ENCODE measurements at places on chromosomes 3 and 15.

GRCh38 chr3:141063831-141064230 lies 12.7 kb downstream of the SPSB4 start:
- no peak for DNase-seq

DNA sequence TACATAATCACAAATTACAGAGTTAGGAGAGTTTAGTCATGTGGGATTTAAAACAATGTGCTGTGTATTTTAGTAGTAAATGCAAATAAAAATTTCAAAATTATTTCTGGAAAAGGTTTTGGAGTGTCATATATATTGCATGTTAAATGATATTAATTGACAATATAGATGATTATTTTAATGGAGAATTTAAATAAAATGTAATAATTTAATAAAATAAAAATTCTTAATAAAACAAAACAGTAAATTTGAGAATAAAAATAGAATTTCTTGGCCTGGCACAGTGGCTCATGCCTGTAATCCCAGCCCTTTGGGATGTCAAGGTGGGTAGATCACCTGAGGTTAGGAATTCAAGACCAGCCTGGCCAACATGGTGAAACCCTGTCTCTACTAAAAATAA lies 1442.8 kb upstream of the ALCAM start:
- no peak for DNase-seq

DNA sequence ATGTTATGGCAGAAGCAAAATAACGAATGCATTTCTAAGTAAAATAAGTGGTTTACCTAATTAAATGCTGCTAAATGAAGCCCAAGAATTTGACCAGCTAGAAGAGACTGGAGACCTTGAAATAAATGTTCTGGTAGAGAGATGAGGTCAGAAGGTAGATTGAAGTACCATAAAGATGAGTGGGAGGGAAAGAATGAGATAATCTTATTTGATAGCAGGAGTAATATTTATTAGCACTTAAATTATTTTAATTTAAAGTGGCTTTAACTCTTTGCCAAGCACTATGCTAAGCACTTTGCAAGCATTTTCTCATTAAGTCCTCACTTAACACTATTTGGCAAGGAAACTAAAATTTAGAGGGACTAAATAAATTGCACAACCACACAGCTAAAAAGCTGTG lies 314.9 kb upstream of the CCDC54 start:
- DNase-seq = no peak

GRCh38 chr15:57340682-57341259 lies 35.5 kb upstream of the CGNL1 start:
- peak; percentile 30 for DNase-seq

GRCh38 chr3:50345586-50346234 lies at the start of gene ZMYND10:
TSS of gene ZMYND10 (minus strand) at chr3:50345732. CDS start at chr3:50345579, 153 bp downstream.
- DNase-seq = no peak

DNA sequence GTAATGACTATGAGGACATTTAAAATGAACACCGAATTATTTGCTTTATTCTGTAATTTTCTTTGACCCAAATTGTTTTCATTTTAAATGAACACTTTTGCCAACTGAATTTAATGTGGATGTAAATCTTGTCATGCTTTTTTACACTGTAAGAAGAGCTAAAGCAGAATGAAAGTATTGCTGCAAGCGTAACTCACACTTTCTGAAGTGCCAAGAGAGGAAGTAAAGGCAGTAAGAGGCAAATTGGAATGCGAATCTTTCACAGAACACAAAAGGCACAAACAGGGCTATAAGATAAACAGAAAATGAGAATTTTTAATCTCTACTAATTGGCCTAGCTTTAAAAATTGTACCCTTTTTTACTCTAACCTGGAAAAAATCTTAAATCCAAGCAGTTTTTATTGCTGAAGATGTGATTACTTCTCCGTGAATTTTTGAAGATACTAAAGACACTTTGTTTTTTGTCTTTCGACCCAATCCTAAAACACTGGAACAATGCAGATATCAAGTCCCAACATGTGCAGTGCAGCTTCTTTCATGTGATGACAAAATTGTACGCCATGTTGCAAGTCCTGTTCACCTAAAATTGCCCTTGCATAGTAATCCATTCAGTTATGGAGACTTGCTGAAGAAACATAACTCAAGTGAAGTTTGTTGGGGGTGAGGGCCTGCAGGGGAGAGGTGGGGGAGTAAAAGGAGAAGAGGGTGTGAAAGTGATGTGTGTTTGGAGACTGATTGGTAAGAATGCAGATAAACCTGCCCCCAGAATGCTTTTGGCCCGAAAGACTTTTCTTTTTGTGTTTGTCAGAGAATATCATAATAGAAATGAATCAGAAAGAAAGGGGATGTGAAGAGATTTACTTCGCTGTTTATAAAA lies 1.4 kb downstream of the ARID3B start:
- no peak for DNase-seq

GRCh38 chr3:112097378-112097777 lies 11.2 kb downstream of the C3orf52 start:
- DNase-seq = no peak

GRCh38 chr15:39770748-39771689 lies 11.6 kb downstream of the FSIP1 start:
- DNase-seq = no peak

- no peak for DNase-seq
Observed at GRCh38 chr3:111073218-111073617, 1.6 kb downstream of the NECTIN3 start.

- DNase-seq = no peak
Observed at GRCh38 chr3:193850084-193850619, 257.1 kb downstream of the OPA1 start.

- peak; percentile 93 for DNase-seq
Observed at GRCh38 chr3:119676771-119677640, at the start of gene COX17. TSS of gene COX17 (minus strand) at chr3:119677406. CDS start at chr3:119677310, 96 bp downstream.

GRCh38 chr15:100900795-100901169 lies 18.4 kb upstream of the LRRK1 start:
- no peak for DNase-seq

- DNase-seq = no peak
Observed at GRCh38 chr3:71134521-71134920, 449.0 kb downstream of the FOXP1 start.

GRCh38 chr15:39735120-39735717 lies 47.4 kb downstream of the FSIP1 start:
- DNase-seq = no peak

- no peak for DNase-seq
Observed at GRCh38 chr3:82165266-82165665, 403.8 kb upstream of the GBE1 start.

DNA sequence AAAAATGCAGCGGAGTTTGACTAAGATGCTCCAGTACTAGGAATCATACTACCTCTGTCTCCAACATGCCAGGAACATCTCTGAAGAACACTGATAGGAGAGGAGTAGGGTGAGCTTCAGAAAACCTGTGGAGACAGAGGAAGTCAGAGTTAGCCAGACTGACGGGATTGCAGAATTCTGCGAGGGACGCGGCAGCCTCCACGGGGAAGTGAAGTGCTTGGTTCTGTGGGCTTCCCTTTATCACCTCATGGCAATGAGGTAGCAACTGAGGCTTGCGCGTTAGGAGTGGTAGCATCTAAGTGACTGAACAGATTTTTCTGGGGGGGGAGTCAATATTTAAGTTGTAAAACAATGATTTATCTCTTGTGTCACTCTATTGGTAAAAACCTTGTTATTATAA lies 226.3 kb downstream of the MCTP2 start:
- DNase-seq = no peak

DNA sequence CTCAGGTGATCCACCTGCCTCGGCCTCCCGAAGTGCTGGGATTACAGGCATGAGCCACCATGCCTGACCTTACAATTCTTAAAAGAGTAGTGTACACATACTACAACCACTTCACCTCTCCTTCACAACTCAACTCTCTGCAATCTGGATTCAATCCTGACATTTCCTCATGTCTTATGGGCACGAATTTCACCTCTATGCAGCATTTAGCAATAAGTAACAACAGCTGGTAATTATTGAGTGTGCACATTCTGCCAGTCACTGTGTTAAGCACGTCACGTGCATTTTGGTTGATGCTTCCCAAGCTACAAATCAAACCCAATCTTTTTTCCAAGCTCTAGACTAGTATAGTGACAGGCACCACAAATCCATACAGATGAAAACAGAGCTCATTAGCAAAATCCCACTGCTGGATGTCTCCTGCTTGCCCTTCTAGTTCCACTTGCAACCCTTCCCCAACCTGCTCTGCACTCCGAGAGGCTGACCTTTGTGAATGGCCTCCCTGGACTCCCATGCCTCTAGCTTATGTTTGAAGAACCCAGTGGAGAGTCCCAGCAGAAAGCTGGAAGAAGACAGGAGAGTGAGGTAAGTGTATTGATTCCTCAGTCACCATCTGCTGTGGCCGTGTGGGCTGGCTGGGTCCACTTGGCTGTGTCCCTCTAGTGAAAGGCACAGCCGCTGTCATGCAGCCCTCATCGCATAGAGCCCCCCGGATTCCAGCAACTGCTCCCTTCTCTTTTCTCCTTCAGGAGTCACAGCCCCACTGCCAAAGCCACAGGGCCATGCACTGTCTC lies 176.5 kb downstream of the MEX3B start:
- no peak for DNase-seq

- DNase-seq = no peak
Observed at GRCh38 chr3:23446301-23446700, 243.2 kb downstream of the UBE2E2 start.

DNA sequence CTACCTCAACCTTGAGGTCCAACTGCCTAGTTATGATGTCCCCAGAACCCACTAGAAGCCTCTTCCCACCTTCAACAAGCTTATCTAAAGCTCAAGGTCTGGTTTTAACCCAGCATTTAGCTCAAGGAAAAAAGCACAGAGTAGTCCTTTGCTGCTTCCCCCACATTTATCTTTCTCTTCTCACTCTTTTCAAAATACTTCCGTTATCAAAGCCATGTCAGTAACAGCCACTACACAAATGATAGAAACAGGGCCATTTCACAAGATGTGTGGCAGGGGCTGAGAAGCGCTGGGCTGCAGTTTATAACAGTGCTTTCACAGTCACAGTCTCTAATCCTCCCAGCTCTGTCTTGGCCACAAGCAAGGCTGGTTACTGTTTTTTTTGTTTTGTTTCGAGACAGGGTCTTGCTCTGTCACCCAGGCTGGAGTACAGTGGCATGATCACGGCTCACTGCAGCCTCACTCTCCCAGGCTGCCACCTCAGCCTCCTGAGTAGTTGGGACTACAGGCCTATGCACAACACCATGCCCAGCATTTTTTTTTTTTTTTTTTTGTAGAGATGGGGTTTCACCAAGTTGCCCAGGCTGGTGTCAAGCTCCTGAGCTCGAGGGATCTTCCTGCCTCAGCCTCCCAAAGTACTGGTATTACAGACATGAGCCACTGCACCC lies 218.8 kb downstream of the OSBPL10 start:
- DNase-seq = no peak

DNA sequence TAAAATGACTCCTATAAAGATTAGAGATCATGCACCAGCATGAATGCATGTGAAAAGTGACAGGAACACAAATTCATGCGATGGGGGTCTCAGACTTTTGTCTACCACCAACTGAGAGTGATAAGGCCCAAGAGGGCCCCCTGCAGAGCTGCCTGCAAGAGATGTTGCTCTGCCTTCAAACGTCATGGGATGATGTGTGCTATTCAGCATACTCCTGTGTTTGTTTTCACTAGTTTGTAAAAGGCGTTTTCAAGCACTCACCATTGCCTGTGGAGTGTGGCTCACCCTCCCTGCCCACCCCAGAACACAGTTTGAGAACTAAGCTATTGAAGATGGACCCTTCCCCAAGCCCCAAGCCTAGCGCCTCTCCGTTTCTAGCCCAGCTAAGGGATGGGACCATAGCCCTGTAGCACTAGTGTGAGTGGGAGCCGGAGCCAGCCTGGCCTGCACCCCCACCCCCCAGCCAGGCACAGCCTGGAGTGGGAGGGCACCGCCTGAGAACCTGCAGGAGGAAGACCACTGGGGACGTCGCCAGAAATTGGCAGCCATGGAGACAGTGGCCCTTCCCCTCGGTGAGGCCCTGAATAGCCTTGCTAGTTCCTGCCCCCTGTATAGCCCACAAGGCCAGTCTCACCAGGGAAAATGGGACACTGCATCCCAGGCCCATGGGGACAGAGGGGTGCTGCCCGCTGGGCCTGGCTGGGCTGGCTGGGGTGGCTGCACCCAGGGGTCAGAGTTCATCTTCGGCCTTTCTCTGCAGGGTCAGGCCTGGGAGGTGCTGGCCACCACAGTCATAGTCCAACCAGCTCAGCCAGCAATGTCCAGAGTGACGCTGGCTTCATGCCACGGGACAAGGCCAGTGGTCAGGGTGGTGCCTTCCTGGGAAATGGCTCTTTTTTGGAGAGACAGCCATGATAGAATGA lies 22.6 kb upstream of the KLF13 start:
- no peak for DNase-seq
